ENCODE measurements at places on chromosomes 7 and 10. TPM values are rescaled to one million over a fixed set of nuclear protein-coding genes. Genes with fewer than 3 reads are reported as not detected.

SRI gene
- total RNA-seq: 126 TPM

AGBL3 gene
- 1.4 TPM for total RNA-seq

ARL5B gene
- total RNA-seq: 7.3 TPM

TMEM273 gene
- total RNA-seq: not detected

SLC13A4 gene
- total RNA-seq: not detected

AKR1D1 gene
- not detected for total RNA-seq

FAM25A gene
- total RNA-seq: not detected

DPCD gene
- total RNA-seq: 30.7 TPM

GIMAP1 gene
- not detected for total RNA-seq

NFKB2 gene
- total RNA-seq: 48.3 TPM

RTKN2 gene
- total RNA-seq: 0.83 TPM

DNAJC12 gene
- total RNA-seq: 56.6 TPM

MACC1 gene
- not detected for total RNA-seq

FANK1 gene
- 1.8 TPM for total RNA-seq

PRTFDC1 gene
- 15.3 TPM for total RNA-seq

MNX1 gene
- 4.6 TPM for total RNA-seq

HYAL4 gene
- not detected for total RNA-seq

All from A549 treated with AZD2906 at 1 μM for 4 hours (cell line).